ENCODE measurements at places on chromosomes 1 and 21.
A peak's percentile ranks its signal among the peaks of the same experiment; 100 is the strongest.

GRCh38 chr21:45642122-45642813, 1.3 kb upstream of the PCBP3 start:
- DNase-seq, result no peak

- no peak for DNase-seq
Observed at GRCh38 chr1:176774224-176774623, 311.2 kb downstream of the PAPPA2 start.

GRCh38 chr1:173507205-173507846, 30.2 kb downstream of the PRDX6 start:
- no peak for DNase-seq

DNA sequence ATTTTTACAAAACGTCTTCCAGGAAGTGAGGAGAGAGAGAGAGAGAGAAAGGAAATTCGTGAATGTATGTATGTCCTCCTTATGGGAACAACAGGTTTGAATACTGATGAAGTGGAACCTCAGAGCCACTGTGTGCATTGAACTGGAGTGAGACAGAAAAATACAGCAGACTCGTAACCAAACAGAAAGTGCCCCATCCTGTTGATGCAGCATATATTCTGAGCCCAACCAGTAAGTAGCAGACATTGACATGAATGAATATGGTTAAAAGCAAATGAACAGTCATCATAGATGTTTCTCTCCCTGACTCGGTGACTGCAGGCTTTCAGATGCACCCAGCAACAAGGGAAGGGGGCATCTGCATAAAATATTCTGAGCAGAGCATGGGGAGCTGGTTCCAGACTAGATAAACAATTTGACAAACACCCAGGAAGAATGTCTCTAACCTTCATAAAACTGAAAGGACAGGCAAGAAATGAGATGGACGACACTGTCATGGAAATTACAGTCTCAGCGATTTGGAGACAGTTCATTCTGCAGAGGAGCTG, 471.0 kb upstream of the PBX1 start:
- DNase-seq, result no peak

DNA sequence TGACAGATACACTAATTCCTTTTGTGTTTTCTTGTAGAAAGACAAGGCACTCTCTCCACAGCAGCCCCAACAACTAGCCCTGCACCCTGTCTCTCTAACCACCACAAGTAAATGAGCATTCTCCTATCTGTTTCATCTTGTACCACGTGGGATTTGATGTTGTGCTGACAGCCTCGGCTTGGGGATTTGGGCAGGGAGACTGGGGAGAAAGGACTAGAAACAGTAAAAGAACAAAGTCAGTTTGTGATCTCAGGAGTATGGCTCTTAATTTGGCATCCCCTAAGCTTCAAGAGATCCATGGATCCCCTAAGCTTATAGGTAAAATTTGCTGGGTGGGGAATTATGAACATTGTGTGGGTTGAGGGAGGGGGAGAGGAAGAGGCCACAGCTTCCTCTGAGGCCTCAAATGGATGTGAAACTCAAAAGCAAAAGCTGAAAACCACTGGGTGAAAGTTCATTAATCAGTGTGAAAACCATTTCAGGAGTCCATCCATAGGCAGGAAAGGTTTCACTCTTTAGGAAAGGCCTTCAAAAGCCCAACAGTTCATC, 3.1 kb downstream of the C1orf162 start:
- peak; percentile 58 for DNase-seq

DNA sequence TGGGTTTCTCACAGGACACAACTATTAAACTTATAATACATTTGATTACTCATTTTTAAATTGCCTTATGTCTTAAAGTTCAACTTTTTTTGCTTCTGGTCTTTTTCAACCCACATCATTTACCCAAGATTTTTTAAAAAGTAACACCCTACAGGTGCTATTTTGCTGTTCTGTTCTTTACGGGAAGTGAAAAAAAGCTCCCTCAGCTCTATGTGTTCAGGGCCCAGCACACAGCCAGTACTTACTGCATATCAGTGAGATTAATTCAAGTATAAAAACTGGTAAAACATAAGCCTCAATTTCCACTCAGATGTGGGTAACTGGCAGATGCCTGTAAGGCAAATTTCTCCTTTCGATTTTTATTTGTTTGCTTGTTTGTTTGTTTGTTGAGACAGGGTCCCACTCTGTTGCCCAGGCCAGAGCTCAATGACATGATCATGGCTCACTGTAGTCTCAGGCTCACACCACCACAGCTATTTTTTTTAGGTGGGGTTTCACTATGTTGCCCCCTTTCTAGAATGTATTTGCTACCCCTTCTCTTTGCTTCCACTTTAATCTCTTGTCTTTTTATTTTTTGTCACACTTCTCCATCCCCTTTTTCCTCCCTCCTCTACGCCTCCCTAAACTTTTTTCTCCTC, 20.3 kb downstream of the RNASEL start:
- DNase-seq, result no peak

DNA sequence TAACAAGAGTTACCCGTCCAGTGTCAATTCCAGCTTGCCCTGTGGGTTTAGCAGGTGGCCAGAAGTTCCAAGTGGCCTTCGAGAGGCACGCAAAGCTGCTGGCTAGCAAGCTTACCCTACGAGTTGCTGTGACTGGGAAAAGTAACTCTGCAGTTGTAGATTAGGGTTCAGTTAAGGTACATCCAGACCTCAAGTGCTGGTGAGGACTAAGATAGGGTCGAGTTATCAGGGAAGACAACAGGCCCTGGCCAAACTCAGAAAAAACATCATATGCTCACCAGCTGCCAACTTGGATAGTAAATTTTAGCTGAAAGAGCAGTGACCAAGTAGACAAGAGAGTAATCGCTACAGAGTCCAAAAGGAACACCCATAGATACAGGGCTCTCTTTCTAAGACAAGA, 27.7 kb upstream of the LRRC7 start:
- no peak for DNase-seq

DNA sequence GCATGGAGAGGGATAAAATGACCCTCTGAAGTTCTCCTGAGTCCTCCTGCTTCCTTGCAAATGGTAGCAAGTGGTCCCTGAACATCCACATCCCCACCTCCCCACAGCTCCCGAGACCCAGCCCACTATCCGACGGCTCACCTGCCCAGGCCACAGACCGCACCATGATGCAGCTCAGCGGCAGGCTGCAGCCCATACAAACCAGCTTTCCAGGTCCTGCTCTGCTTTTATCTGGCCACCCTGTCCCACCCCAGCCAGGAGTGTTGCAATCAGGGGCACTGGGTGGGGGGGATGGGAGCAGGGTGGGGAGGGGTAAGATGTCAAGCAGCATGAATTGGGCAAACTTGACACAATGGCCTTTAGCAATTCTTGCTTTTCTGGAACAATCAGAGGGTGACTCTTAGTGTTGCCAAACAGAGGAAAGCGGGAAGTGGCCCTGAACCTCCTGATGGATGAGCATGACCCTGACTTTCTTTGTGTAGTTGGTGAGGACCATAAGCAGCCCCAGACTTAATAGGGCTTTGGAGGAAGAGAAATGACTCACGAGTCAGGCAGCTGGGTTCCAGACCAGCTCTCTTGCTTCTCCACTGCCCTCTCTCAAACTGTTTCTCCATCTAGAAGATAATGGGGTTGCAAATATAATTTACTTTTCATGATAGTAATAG, at the start of gene CHIT1:
Gene CHIT1, minus strand, starts transcription at position 203 of the 665 bp plus-strand sequence. Its CDS starts 37 bp downstream, at position 166.
- DNase-seq, result no peak

- peak; percentile 72 for DNase-seq
Observed at GRCh38 chr1:151157067-151157531, 650 bp downstream of the TNFAIP8L2 start.

- DNase-seq, result no peak
Observed at GRCh38 chr1:167369175-167369574, 148.5 kb downstream of the POU2F1 start.

DNA sequence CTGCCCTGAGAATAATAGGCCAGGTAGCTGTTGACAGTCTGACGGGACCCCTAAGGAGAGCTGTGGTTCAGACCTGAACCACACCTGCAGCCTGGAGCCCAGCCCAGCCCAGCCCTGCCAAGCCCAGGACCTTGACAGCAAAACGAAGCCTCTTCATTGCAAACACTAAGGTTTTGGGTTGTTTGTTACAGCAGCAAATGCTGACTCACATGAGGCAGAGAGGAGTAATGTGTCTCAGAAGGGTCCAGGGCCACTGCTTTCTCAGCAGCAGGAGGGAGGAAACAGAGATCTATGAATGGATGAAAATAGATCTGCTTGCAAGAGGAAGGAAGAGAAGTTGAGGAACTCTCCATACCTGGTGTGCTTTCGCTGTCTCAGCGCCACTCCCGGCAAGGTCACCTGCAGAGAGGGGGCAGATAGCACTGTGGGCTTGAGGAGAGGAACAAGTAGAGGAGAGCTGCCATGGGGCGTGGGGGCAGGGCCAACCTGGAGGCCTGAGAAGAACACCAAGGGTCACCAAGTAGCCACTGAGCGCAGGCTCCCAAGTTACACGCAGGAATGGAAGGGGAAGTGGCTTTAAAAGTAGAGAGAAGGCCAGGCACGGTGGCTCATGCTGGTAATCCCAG, 127.2 kb downstream of the ZNF281 start:
- no peak for DNase-seq

- no peak for DNase-seq
Observed at GRCh38 chr1:25872713-25873112, 2.8 kb downstream of the PAQR7 start.

DNA sequence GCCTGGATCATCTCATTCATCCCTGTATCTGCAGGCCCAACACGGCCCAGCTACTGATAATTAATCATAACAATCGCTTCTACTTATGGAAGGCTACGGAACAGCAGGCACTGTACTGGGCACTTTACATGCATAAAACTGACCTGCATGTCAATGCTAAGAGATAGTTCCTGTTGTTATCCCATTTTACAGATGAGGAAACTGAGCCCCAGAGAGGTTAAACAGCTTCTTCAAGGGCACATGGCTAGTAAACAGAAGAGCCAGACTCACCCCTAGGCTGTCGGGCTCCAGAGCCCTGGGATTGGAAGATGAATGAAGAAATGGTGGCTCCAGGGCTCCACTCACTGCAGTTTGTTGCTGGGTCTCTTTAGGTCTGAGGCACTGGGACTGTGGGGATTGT, 27.3 kb upstream of the VPS13D start:
- DNase-seq, result no peak

GRCh38 chr1:160718210-160718609, 6.6 kb upstream of the CD48 start:
- no peak for DNase-seq

- DNase-seq, result no peak
Observed at GRCh38 chr21:31912501-31912900, 39.7 kb downstream of the HUNK start.

DNA sequence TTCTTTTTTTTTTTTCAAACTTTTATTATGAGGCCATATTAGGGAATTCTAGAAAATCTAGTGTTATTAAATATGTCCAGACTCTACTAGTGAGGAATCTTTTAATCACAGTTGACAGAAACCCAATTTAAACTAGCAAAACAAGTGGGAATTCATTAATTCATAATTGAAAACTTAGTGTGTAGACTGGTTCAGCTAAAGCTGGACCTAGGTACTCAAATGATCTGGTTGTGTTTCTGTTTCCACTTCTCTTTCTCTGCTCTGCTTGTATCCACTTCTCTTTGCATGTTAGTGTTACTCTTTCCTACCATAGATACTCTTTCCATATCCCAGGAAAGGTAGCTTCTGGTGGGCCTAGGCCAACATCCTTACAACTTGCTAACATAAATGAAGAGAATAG, 81.2 kb upstream of the HIVEP3 start:
- no peak for DNase-seq

GRCh38 chr1:20792196-20792595, 5.1 kb upstream of the HP1BP3 start:
- DNase-seq, result no peak

- DNase-seq, result no peak
Observed at GRCh38 chr1:151171190-151171589, 4.6 kb downstream of the TMOD4 start.

GRCh38 chr1:167716000-167716271, 5.8 kb upstream of the MPZL1 start:
- no peak for DNase-seq

DNA sequence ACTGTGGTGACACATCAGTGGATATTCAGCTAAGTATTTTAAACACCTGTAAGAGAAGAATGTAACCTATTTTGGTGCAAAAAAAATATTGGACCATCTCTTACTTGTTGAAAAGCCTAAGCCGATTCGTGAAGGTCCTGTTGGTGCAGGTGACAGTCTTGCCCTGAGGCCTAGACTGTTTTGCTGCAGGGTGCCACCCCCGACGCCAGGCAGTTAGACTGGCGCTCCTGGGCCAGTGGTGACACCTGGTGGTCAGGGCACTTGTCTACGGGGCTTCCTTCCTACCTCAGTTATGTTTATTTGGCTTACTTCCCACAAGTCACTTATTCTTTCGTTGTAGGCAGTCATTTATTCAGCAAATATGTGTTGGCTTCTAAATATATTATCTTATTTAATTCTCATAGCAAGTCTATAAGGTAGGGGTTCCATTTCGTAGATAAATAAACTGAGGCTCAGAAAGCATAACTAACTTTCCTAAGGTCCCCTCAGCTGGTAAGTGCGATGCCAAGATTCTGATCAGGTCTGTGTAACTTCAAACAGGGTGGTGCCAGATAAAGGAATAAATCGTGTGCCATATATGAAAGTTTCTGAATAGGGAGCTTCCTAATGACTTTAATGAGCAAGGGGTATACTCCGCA, 1.9 kb downstream of the EEIG2 start:
- DNase-seq, result peak; percentile 88

DNA sequence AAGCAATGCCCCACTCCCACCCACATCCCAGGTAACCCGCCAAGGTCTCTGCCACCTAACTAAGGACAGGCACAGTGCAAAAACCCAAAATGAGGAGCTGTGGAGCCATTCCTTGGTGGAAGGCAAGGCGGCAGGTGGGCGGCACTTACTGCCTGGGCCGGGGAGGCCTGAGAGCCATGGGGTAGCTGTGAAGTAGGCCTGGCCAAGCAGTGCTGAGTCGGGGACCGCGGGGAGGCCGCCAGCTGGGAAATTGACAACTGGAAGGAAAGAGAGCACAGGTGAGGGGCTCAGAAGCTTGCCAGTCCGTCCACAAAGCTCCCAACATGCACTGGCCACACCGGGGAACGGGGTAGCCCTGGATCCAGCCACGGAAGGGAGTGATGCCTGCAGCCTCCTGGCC, 85.3 kb downstream of the NPHP4 start:
- DNase-seq, result no peak

DNA sequence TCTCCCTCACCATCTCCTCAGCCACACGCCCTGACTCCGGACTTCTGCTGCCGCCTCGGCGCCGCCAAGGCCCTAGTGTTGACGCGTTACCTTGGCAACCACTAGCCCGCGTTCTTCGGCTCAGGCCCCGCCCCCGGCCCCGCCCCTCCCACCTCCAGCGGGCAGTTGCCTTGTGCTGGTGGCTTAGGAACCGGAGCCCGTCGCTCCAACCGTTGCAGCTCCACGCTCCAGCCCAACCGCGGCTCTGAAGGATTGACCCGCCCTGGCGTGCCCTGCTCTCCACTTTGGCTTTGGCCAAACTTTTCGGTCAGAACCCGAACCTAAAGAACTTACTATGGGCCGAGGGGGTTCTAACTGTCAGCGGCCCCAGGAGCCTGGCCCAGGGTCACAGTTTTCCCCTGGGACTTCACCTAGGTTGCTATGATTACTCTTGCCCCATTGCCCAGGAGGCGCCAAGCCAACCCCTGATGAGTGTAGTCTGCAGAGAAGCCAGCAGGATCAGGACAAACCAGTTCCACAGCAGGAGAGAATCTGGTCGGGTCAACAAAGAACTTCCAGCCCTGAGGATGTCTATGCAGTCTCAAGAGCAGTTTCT, at the start of gene CFAP45:
Gene CFAP45, minus strand, starts transcription at position 80 of the 595 bp plus-strand sequence. Its CDS starts 67 bp downstream, at position 13.
- DNase-seq, result no peak

GRCh38 chr1:76080552-76081079, 6.1 kb downstream of the ST6GALNAC3 start:
- no peak for DNase-seq

GRCh38 chr21:18743531-18743930, 339.9 kb upstream of the TMPRSS15 start:
- DNase-seq, result no peak

- no peak for DNase-seq
Observed at GRCh38 chr1:62111084-62111483, 83.6 kb upstream of the L1TD1 start.

Measured in activated CD4-positive, alpha-beta T cell treated with anti-CD3 and anti-CD28 coated beads, Interleukin-2, amount 50 U/mL, for 16 hours (primary cell).